ENCODE measurements at places on chromosomes 13 and 19.
A peak's percentile ranks its signal among the peaks of the same experiment; 100 is the strongest.

DNA sequence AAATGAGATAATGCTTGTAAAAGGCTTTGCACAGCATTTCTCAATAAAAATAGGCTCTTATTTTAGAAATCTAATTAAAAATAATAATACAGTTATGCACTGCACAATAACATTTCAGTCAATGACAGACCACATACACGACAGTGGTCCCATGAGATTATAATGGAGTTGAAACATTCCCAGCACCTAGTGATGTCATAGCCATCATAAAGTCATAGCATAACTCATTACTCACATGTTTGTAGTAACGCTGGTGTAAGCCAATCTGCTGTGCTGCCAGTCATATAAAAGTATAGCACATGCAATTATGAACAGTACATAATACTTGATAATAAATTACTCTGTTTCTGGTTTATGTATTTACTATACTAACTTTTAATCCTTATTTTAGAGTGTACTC is 12.7 kb upstream of the SERPINE3 start:
- DNase-seq, result no peak

GRCh38 chr19:48962849-48963165 is 2.3 kb upstream of the FTL start:
- no peak for DNase-seq

DNA sequence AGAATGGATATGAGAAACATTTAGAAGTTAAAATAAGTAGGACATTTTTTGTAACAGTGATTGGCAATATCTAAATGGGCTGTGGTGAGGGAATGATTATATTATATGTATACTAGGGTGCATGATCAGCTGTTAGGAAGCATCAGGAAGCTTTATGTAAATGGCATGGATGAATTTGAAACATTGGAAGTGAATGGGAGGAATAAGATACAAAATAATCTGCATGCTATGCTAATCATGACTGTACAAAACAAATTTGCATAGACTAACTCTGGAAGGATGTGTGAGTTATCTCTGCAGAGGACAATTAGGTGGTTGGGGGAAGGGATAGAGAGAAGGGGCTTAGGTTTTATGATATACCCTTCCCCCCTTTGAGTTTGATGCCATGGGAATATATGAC is 156.5 kb downstream of the MTUS2 start:
- no peak for DNase-seq

GRCh38 chr13:20403826-20404225 is 121.8 kb downstream of the CRYL1 start:
- no peak for DNase-seq

DNA sequence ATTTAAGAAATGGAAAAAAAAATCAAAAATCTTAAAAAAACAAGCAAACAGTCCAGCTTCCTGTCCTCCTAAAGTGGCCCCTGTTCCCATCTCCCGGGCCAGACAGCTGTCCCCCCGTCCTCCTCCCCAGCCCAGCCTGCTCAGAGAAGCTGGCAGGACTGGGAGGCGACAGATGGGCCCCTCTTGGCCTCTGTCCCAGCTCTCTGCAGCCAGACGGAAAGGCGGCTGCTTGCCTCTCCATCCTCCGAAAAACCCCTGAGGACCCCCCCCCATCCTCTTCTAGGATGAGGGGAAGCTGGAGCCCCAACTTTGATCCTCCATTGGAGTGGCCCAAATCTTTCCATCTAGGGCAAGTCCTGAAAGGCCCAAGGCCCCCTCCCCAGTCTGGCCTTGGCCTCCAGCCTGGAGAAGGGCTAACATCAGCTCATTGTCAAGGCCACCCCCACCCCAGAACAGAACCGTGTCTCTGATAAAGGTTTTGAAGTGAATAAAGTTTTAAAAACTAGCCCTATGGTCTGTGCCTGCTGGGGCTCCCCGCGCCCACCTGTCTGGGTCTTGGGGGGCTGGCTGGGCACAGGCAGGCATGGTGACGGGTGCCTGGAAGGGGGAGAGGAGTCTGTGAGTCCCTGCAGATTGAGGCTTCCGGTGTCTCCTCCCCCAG is 3.8 kb downstream of the GADD45GIP1 start:
- DNase-seq, result peak; percentile 56

DNA sequence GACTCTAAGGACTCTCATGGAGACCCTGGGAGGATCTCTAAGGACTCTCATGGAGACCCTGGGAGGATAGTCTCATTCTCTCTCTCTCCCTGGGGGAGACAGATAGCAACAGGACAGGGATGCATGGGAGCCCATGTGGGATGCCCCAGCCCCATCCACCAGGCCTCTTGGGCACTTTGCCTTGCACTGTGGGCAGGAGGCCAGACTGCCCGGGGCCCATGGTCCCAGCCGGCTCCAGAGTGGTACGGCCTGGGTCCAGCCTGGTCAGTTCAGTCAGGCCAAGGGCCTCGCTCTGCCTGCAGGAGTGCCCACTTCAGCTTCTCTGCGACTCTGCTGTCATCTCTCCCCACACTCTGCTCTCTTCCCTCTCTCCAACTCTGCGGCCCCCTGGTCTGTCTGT is 48.6 kb upstream of the SHKBP1 start:
- DNase-seq, result no peak

DNA sequence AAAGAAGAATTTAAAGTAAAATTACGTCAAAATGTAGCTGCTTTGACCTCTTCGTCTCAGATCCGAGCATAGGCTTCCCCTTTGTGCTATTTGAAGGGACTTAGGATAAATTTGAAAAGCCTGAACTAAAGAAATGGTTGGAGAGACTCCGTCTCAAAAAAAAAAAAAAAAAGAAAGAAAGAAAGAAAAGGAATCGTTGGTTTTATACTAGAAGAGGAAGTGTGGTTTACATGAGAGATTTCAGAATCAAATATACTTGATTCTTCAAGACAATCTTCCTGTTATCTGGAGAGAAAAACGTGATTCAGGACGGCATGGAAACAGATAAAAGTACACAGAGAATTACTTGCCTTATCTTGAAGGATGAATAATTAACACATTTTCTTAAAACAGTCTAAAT is 474 bp upstream of the ZNF780B start:
- no peak for DNase-seq

DNA sequence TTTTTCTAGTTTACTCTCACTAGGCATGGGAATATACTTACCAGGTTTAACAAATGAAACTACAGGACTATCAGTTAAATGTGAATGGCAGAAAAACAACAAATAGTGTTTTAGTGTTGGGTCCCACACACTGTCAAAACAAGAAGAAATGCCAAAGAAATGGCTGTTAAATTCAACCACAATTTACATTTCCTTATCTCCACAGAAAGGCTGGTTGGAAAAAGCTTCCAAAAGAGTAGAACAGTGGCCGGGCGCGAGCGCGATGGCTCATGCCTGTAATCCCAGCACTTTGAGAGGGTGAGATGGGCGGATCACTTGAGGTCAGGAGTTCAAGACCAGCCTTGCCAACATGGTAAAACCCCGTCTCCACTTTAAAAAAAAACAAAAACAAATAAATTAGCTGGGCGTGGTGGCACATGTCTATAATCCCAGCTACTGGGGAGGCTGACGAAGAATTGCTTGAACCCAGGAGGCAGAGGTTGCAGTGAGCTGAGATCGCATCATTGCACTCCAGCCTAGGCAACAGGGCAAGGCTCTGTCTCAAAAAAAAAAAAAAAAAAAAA is 66.5 kb downstream of the SERP2 start:
- no peak for DNase-seq

GRCh38 chr13:31725841-31726240 is 13.5 kb upstream of the RXFP2 start:
- no peak for DNase-seq

DNA sequence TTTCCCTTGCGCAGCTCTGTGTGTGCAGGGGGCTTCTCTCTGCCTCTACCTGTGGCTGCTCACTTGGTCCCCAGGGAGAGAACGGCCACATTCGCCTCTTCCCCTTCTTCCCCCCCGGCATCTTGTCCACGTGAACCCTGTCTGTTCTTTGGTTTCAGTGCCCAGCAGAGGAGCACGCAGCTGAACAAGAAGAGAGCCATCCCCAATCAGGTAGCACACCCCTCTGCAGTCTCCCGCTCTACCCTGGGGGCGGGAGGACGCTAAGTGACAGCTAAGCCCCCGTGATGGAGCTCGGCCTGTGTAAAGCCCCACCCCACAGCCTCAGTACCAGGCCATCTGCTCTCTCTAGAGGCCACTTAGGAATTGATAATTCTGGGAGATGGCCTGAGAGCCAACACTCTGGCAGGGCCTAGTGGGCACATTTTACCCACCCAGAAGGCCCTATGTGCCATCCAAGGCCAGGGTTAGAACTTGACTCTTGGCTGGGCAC is 30.2 kb downstream of the TMED1 start:
- DNase-seq, result no peak

GRCh38 chr13:98285317-98285716 is 108.2 kb upstream of the RNF113B start:
- DNase-seq, result no peak

DNA sequence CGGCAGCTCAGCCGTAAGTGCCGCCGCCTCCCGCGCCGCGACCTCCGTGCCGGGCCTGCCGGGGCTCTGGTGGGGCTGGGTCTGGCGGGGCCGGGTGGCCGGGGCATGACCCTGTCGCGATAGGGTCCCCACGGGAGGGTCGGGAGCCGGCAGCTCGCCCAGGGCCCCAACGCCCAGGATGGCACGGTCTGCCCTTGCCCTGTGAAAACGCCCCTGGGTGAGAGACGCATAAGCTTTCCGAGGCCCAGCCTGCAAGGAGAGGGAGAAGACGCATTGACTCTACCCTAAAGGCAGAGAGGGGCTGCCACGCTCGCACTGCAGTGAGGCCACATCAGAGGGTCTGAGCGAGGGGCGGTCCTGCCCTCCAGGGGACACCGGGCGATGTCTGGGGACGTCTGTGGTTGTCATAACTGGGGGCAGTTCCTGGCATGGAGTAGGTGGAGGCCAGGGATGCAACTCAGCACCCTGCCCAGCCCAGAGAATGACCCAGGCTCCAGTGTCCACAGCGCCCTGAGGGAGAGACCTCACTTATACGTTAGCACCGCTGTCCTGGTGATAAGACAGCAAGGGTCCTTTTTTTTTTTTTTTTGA is 539 bp downstream of the ZNF554 start:
- DNase-seq, result peak; percentile 62

GRCh38 chr19:43628646-43629326 is 9.4 kb upstream of the ZNF428 start:
- no peak for DNase-seq

- DNase-seq, result no peak
These were observed 17.0 kb upstream of the KANK2 start for GRCh38 chr19:11214387-11214786.

DNA sequence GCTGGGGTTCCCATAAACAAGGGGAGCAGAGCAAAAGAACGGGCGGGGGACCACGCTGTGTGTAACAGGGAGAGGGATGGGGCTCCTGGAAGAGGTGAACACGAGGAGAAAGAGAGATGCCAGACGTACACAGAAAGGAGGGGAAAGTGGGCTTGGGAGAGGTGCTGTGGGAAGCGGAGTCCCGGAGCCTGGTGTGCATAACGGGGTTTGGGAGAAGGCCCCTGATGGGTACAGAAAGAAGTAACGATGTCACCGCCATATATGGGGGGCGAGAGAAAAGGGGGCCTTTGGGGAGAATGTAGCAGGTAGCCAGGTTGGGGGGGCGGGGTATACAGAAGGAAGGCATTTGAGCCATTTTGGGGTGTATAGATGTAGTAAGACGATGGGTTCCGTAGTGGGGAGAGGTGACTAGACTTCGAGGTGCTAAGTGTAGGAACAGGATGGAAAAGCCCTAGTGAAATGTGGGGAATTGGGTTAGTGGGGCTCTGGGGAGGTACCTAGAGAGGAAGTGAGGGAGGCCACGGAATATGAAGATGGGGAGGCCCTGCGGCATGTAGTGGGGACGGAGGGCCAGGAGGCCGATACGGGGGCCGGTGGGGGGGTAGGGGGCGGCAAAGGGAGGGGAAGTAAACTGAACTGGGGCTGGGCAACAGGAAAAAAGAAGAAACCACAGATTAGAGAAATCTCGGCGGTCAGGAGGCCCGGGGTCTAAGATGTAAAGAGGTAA is 787 bp downstream of the ZNF580 start:
- DNase-seq, result no peak

- no peak for DNase-seq
These were observed 199.2 kb downstream of the LACC1 start for GRCh38 chr13:44078806-44079376.

DNA sequence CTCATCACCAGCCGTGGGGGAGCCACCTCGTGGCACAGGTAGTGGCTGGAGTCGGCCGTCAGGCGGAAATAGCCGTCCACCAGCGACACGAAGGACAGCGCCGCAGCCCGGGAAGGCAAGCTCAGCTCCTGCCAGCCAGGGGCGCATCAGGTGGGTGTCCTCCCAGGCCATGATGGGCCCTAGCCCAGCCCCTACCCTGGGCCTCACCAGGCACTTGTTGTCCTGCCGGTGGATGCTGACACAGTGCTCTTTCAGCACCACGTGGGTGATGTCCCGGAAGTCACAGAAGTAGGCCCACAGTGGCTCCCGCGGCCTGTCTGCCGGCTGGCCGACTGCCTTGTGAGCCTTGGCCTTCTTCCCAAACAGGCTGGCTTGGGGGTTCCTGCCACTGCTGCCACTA is 15.7 kb downstream of the TYK2 start:
- no peak for DNase-seq
